ENCODE measurements at places on chromosomes 2 and 18.

GRCh38 chr18:8626414-8627106 lies 17.3 kb downstream of the RAB12 start:
- no peak overlapping the region for H3K4me3 ChIP-seq
- H3K4me1 ChIP-seq = peaks cover 22% of the 10 kb centered on the region
- no peak for DNase-seq
- peaks cover 65% of the 10 kb centered on the region for H3K36me3 ChIP-seq
- H3K27me3 ChIP-seq = no peaks in the 10 kb centered on the region
- H3K27ac ChIP-seq = no peak overlapping the region

GRCh38 chr18:76399613-76400391 lies 95.2 kb downstream of the ZNF516 start:
- no peaks in the 10 kb centered on the region for H3K36me3 ChIP-seq
- H3K27me3 ChIP-seq = peaks cover 9% of the 10 kb centered on the region
- no peaks in the 10 kb centered on the region for H3K4me1 ChIP-seq
- no peak overlapping the region for H3K4me3 ChIP-seq

GRCh38 chr2:22487541-22487940 lies 897.4 kb upstream of the KLHL29 start:
- H3K27me3 ChIP-seq = no peaks in the 10 kb centered on the region
- no peak overlapping the region for H3K27ac ChIP-seq
- no peaks in the 10 kb centered on the region for H3K4me1 ChIP-seq
- H3K36me3 ChIP-seq = no peaks in the 10 kb centered on the region
- no peak overlapping the region for H3K4me3 ChIP-seq
- no peak for DNase-seq

DNA sequence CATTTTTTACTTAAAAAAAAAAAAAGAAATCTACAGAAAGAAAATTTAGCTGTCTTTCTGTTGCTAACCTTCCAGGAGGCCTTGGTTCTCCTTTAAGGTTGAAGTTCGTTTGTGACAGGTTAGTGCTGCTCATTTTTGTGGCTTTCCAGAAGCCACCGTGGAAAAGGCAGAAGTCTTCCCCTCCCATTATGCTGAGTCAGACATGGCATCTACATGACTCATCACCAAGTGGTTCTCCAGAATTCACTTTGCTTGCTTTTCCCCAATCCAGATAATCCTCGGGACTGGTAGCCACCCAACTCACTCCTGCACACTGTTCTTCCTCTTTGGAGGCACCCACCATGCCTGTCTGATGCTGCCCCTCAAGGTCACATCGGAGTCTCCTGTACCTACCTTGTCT lies 228.7 kb downstream of the PIK3C3 start:
- H3K27ac ChIP-seq = no peak overlapping the region
- H3K4me1 ChIP-seq = no peaks in the 10 kb centered on the region
- no peak overlapping the region for H3K4me3 ChIP-seq
- no peaks in the 10 kb centered on the region for H3K27me3 ChIP-seq

DNA sequence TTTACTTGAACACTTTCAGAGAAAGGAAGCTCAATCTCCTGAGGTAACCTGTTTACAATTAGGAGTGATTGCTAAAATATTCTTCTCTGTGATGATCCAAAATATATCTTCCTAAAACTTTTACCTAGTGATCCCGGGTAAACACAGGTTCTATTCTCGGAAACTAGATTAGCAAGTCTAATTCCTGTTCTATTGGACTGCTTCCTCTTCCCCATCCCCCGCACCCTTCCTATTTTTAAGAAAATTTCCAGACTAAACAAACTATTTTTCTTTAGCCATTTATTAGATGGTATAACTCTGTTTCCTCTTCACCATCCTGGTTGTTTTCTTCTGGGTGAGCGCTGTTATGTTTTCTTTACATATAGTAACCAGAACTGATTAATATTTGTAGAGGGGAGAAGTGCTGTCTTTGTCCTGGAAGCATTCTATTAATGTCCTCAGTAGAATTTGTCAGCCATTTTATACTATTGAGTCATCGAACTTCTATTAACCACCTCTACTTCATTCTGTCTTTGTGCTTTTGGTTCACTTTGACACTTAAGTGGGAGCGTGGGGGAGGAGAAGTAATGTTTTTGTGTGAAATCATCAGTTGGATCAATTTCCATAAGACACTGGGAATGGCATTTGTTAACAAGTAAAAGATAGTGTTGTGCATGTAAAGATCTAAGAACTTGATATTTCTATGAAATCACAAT lies 31.8 kb downstream of the CREB1 start:
- H3K27ac ChIP-seq = no peak overlapping the region
- no peak overlapping the region for H3K4me3 ChIP-seq
- peaks cover 51% of the 10 kb centered on the region for H3K36me3 ChIP-seq
- H3K27me3 ChIP-seq = no peaks in the 10 kb centered on the region

GRCh38 chr2:193467276-193467987 lies 1272.7 kb upstream of the TMEFF2 start:
- DNase-seq = no peak
- no peaks in the 10 kb centered on the region for H3K27me3 ChIP-seq
- no peaks in the 10 kb centered on the region for H3K4me1 ChIP-seq
- H3K4me3 ChIP-seq = no peak overlapping the region

- peaks cover 45% of the 10 kb centered on the region for H3K36me3 ChIP-seq
- no peaks in the 10 kb centered on the region for H3K27me3 ChIP-seq
- no peak overlapping the region for H3K4me3 ChIP-seq
- H3K27ac ChIP-seq = no peak overlapping the region
- no peaks in the 10 kb centered on the region for H3K4me1 ChIP-seq
Observed at GRCh38 chr2:143334837-143335236, 205.6 kb downstream of the ARHGAP15 start.

DNA sequence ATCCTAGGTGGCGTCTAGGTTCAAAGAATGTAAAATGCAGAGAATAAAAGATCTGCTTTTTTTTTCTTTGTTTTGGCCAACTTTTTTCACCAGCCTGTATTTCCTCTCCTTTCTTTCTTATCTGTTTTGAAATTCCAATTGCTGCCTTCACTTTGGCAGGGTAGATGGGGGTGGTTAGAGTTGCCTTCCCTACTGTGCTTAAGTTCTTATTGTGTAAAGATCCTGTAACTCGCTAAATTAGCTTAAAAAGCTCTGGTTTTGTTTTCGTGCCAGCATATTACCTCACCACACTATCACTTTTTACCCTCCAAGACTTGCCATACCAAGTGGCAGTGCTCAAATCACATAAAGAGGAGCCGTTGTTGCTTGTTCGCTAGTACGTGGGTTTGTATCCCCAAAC lies 921.7 kb downstream of the DPP10 start:
- no peak for DNase-seq
- H3K27me3 ChIP-seq = no peaks in the 10 kb centered on the region
- no peak overlapping the region for H3K27ac ChIP-seq
- no peak overlapping the region for H3K4me3 ChIP-seq
- no peaks in the 10 kb centered on the region for H3K36me3 ChIP-seq

GRCh38 chr2:200399046-200399445 lies 92.6 kb downstream of the SPATS2L start:
- H3K36me3 ChIP-seq = peaks cover 52% of the 10 kb centered on the region
- H3K4me1 ChIP-seq = peaks cover 17% of the 10 kb centered on the region
- no peak overlapping the region for H3K27ac ChIP-seq
- H3K4me3 ChIP-seq = no peak overlapping the region

GRCh38 chr2:207046724-207047123 lies 107.4 kb downstream of the CPO start:
- H3K4me1 ChIP-seq = peaks cover 13% of the 10 kb centered on the region
- H3K27ac ChIP-seq = no peak overlapping the region
- peak; percentile 34 for DNase-seq
- H3K27me3 ChIP-seq = peaks cover 2% of the 10 kb centered on the region
- H3K36me3 ChIP-seq = no peaks in the 10 kb centered on the region

DNA sequence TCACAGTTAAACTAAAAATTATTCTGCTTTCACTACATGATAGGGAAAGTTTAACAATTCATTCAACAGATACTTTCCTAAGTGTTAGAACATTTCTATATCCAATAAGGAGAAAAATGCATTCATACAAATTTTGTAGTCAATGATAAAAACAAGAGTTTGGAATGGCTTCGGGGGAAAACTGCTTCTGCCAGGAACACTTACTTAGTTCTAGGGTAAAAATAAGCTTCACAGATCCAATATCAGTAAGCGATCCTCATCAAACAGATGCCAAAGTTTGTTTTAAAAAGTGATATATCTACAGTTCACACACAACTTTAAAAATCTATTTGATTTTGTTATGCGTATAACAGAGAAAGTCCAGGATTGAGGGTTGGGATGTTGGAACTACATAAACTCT lies 199.7 kb downstream of the LRRTM4 start:
- no peaks in the 10 kb centered on the region for H3K4me1 ChIP-seq
- H3K27ac ChIP-seq = no peak overlapping the region
- no peak overlapping the region for H3K4me3 ChIP-seq
- no peaks in the 10 kb centered on the region for H3K36me3 ChIP-seq
- no peaks in the 10 kb centered on the region for H3K27me3 ChIP-seq

DNA sequence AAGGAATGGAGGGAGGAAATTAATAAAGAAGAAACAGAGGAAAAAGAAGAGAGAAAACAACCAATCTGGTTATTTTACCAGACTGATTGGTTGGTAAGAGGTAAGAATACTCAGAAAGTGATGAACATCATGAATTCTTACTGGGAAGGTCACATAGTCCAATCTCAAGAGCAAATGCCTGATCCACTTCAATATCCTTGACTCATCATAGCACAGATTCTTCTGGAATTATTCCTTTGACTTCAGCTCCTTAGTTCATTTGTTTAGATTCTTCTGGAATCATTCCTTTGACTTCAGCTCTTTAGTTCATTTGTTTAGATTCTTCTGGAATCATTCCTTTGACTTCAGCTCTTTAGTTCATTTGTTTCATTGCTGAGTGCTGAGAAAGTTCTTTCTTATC lies 2030.6 kb upstream of the CELF4 start:
- H3K4me1 ChIP-seq = no peaks in the 10 kb centered on the region
- no peaks in the 10 kb centered on the region for H3K36me3 ChIP-seq
- H3K27me3 ChIP-seq = no peaks in the 10 kb centered on the region
- H3K27ac ChIP-seq = no peak overlapping the region
- DNase-seq = no peak

GRCh38 chr2:158619496-158619895 lies 162.7 kb downstream of the PKP4 start:
- no peak overlapping the region for H3K27ac ChIP-seq
- no peak overlapping the region for H3K4me3 ChIP-seq
- DNase-seq = no peak
- H3K4me1 ChIP-seq = peaks cover 10% of the 10 kb centered on the region

DNA sequence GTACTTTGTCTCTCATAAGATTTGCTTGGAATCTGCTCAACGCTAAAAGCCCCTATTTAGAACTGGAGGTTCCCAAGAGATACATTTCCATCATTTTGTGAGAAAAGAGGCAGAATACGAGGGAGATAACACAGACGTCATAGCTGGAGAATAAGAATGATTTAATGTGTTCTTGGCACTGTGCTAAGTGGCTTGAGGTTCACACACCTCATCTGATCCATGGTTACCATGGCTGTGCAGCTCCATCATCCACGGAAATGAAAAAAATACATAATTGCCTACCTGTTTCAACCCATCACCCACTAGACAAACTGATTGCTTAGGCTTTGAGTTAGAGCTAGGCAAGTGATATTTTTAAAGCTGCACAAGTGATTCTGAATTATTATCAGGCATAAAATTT lies 227.6 kb downstream of the SLC8A1 start:
- no peak overlapping the region for H3K4me3 ChIP-seq
- H3K27me3 ChIP-seq = no peaks in the 10 kb centered on the region
- no peaks in the 10 kb centered on the region for H3K4me1 ChIP-seq
- no peak for DNase-seq
- no peak overlapping the region for H3K27ac ChIP-seq
- no peaks in the 10 kb centered on the region for H3K36me3 ChIP-seq

GRCh38 chr18:78126536-78126935 lies 853.1 kb upstream of the SALL3 start:
- H3K4me1 ChIP-seq = no peaks in the 10 kb centered on the region
- DNase-seq = no peak
- no peak overlapping the region for H3K27ac ChIP-seq

GRCh38 chr18:55880617-55881016 lies 292.6 kb upstream of the TCF4 start:
- H3K36me3 ChIP-seq = no peaks in the 10 kb centered on the region
- H3K4me1 ChIP-seq = no peaks in the 10 kb centered on the region
- no peak overlapping the region for H3K4me3 ChIP-seq
- no peaks in the 10 kb centered on the region for H3K27me3 ChIP-seq

GRCh38 chr2:239475161-239476028 lies 74.6 kb upstream of the HDAC4 start:
- H3K36me3 ChIP-seq = no peaks in the 10 kb centered on the region
- H3K27me3 ChIP-seq = peaks cover 9% of the 10 kb centered on the region
- H3K27ac ChIP-seq = no peak overlapping the region

DNA sequence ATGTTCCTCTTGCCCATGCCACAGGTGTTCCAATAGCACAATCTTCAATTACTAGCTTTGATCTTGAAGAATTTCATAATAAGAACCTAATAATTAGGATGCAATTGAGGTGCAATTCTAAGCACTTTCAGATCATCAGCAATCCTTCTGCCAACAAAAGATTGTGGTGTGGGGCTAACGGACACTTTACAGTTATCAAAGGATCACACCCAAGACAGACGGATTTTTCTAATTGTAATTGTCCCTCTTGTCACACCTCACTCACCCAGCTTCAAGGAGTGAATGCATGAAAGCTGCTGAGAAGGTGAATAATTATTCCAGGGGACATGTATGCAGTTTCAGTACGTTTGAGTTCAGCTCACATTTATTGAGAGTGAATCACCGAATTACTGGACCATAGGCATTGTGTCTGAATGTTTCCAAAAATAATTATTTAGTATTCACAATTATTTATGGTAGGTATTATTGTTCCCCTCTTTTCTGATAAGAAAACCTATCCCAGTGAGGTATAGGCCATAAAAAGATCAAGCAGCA lies 438.5 kb upstream of the TRIB2 start:
- H3K4me3 ChIP-seq = no peak overlapping the region
- H3K27me3 ChIP-seq = peaks cover 9% of the 10 kb centered on the region
- no peak for DNase-seq
- H3K27ac ChIP-seq = no peak overlapping the region

GRCh38 chr2:16973586-16974286 lies 308.1 kb upstream of the CYRIA start:
- H3K27me3 ChIP-seq = no peaks in the 10 kb centered on the region
- no peak overlapping the region for H3K27ac ChIP-seq
- no peaks in the 10 kb centered on the region for H3K36me3 ChIP-seq

GRCh38 chr2:108585436-108585835 lies 51.2 kb downstream of the LIMS1 start:
- H3K4me3 ChIP-seq = no peak overlapping the region
- H3K36me3 ChIP-seq = no peaks in the 10 kb centered on the region
- H3K4me1 ChIP-seq = peaks cover 47% of the 10 kb centered on the region
- DNase-seq = no peak

Measured in activated CD4-positive, alpha-beta memory T cell treated with anti-CD3 and anti-CD28 coated beads, Interleukin-2, amount 10 ng/mL, durations not matched to agents 7 days and 5 days (primary cell).